NCI-H510A treated with DMSO at 0.1 percent for 48 hours (cell line): ENCODE measurements at places on chromosomes 5 and 9.

DNA sequence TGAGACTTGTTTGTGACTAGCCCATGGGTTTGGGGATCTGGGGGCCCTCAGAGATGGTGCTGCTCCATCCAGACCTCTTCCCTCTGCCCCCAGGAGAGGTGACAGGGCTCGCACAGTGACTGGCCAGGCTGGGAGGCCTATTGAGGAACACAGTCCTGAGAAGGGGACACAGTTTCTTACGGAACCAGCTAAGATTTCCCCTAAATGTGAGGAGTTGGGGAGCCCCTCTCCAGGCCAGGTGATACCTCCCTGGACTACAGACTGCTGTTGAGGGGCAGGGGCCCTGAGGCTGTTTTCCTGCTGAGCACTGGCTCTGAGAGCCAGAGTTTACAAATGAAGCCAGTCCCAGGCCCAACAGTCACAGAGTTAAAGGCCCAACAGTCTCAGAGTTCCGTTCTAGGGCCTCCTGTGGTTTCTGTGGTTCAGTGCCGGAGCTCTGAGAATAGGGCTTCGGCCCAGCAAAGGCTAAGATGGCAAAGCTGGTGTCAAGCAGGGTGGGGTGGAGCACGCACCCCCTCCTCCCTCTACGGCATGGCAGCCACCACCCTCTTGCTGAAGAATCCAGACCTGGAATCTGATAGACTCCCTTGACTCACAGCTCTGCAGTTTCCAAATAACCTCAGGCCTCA is 1.1 kb upstream of the SEMA4D start:
- no peak for DNase-seq

- no peak for DNase-seq
Measured at GRCh38 chr5:96816411-96816939, 8.7 kb upstream of the ERAP1 start.

DNA sequence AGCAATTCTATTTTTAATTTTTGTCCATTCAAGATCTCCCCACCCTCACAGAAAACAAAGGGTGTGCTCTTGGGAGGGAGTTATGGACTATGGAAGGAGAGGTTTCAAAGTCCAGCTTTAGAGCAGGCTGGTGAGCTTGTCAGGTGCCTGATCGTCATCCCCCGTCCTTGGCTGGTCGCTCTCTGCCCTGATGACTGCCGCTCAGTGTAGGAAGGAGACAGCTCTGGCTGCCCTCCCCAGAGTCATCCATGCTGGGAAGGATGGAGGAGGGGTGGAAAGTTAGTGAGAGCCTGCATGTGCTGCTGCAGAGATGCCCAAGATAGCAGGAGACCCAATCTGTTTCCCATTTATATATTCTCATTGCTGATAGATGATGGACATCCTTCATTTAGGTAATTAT is 96.6 kb downstream of the NLN start:
- no peak for DNase-seq

DNA sequence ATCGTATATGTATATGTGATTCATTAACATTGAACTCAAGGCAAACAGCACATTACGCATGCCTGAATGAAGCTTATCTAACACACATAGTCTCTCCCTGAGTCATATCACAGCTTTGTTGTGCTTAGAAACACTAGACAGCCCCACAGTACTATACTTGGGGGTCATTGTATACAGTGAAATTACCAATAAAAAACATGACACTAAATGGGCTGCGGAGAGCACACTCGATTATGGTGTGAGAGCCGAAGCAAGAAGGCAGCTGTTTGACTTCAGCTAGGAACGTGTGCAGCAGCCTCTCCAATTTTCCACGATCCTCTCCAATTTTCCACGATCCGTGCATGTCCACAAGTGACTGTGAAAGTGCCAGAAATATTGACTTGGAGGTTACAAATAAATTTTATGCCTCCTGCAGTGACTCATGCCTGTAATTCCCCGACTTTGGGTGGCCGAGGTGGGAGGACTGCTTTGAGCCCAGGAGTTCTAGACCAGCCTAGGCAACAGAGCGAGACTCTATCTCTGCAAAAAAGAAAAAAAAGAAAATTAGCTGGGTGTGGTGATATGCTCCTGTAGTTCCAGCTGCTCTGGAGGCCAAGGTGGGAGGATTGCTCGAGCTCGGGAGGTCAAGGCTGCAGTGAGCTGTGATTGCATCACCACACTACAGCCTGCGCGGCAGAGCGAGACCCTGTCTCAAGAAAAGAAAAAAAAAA is 102.4 kb downstream of the DAPK1 start:
- DNase-seq: no peak

- no peak for DNase-seq
Measured at GRCh38 chr9:20394969-20395368, 227.3 kb downstream of the MLLT3 start.

- no peak for DNase-seq
Measured at GRCh38 chr9:34797367-34797766, 87.4 kb upstream of the CCL21 start.

DNA sequence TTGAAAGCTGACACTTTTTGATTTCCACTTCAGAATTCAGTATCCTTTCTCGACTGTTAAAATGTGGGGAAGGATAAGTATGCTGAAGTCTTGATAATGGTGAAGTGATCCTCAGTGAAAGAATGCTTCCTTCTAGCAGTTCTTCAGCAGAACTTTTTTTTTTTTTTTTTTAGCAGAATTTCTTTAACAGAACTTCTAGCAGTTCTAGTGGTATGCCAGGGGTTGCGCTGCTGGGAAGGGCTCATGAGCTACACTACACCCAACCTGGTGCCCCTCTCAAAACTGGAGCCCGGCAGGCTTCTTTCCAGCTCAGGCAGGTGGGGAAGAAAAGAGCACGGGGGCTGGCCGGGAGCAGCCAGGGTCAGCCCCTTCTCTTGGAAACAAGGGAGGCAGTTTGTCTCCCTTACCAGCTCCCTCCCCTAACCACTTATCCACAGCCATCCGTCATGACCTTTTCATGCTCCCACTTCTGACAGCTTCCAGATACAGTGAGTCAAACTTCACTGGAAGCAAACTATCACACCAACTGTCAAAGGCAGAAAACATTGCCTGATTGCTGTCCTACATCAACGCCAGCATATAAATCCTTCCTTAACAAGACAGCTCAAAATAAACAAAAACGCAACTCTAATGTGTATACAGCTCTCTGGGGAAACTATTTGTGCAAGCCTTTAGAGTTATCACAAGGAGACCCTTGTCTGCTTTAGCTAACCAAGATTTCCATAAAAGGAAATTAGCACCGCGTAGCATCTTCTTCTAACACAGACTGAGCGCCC is 211.5 kb downstream of the GAPVD1 start:
- peak; percentile 46 for DNase-seq

- DNase-seq: peak; percentile 79
Measured at GRCh38 chr5:139104577-139105276, 93.4 kb downstream of the SIL1 start.

DNA sequence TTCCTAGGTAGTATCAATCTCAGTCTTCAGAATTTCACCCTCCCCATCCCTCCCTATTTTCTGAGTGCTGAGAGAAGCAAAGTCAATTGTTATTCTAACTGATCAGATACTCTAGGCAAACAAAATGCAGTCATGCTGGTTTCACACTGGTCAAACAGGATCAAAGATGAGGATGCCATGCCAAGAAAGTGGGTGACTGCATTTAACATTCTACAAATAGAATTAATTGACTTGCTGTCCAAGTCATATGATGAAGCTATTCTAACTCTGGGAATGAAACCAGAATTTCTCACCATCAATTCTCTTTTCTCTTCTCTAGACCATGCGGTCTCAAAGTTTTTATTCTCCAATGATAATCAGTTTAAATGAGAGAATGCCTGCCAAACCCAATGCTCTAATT is 112.5 kb downstream of the CTNND2 start:
- DNase-seq: no peak

DNA sequence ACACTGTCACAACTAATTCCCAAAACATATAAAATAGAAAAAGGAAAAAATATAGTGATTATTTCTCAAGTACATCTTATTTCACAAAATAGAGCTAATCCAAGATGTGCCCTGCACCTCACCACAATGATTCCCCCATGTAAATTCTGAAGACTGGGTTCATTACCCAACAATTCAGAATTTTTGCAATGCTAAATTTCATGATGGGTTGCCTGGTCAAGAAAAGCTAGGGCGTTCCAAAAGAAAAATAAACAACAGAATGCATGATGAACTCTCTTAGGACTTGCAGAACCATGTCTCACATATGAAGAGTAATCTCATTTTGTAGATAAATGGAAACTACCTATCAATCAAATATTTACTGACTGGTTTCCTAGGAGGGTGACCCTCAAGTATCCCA is 259.6 kb upstream of the NFIL3 start:
- DNase-seq: no peak

- DNase-seq: no peak
Measured at GRCh38 chr9:135277219-135278201, 190.0 kb downstream of the OLFM1 start.

- no peak for DNase-seq
Measured at GRCh38 chr5:155926031-155926430, 400.9 kb upstream of the SGCD start.

- DNase-seq: no peak
Measured at GRCh38 chr9:123131258-123131657, 97.8 kb downstream of the GPR21 start.

DNA sequence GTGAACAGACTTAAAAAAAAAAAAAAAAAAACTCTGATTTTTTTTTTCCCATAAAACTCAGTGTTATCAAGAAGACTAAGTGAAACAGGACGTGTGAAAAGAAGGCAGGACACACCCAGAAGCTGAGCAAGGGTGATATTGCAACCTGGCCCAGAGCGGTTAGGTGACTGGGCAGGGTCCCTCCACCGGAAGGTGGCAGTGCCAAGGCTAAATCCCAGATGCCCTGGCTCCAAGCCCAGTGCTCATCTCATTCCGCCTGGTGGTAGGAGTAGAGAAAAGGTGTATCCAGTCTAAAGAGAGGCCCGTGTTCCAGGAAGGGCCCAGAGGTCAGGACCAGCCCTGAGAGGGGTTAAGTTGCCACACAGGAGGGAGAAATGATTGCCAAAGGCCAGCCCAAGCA is 51.5 kb upstream of the SAP30L start:
- DNase-seq: no peak

DNA sequence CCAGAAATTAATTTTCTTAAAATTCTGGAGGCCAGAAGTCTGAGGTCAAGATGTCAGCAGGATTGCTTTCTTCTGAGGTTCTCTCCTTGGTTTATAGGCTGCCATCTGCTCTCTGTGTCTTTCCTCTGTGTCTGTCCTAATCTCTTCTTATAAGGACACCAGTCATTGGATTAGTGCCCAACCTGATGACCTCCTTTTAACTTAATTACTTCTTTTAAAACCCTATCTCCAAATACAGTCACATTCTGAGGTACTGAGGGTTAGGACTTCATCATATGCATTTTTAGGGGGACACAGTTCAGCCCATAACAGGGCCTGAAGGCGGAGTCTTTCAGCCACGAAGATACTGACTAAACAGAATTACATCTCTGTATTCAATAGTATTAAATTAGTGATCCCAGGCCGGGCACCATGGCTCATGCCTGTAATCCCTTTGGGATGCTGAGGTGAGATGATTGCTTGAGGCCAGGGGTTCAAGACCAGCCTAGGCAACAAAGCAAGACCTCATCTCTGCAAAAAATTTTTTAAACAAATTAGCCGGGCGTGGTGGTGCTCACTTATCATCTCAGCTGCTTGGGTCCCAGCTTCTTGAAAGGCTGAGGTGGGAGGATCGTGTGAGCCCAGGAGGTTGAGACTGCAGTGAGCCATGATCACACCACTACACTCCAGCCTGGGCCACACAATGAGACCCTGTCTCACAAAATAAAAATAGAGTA is 5.9 kb upstream of the RPS6 start:
- no peak for DNase-seq

GRCh38 chr9:81456431-81457006 is 232.8 kb downstream of the TLE1 start:
- no peak for DNase-seq

DNA sequence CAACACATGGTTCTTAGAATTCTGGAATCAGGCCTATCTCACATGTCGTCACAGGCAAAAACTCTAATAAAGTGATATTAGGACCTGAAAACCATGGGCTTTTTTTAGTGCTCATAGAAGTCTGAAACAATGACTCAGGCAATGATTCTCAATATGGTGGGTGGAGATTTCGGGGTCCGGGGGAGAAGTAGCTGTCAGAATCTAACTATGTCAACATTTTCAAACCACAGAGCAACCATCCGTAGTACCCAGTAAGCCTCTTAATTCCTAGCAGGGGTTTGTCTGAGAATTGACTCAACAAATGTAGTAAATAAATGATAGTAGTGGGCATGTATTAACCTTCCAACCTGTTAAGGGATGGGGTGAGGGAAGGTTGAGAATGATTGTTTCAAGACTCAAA is 2.6 kb downstream of the AMACR start:
- DNase-seq: no peak

DNA sequence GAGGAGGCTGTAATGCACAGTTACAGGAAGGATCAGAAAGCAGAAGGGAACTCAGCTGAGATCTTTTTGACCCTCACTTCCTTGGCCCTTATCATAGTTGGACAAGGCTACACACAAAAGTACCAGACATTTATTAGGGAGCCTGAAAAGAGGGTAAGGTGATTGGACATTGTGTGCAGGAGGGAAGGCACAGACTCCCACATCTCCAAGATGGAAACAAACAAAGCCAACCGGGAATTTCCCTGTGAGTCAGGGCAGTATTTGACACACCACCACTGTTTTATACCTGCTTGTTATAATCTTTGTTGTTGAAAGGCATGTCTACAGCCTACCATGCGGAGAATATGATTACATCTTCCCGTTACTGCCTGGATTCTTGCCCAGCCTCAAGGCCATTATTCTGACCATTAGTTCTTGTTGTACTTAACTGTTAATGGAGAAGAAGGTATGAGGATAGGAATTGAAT is 3.0 kb upstream of the CCNG1 start:
- no peak for DNase-seq

GRCh38 chr5:98836175-98836574 is 62.7 kb downstream of the RGMB start:
- DNase-seq: peak; percentile 3

GRCh38 chr9:89790542-89791109 is 185.8 kb downstream of the GADD45G start:
- peak; percentile 35 for DNase-seq

DNA sequence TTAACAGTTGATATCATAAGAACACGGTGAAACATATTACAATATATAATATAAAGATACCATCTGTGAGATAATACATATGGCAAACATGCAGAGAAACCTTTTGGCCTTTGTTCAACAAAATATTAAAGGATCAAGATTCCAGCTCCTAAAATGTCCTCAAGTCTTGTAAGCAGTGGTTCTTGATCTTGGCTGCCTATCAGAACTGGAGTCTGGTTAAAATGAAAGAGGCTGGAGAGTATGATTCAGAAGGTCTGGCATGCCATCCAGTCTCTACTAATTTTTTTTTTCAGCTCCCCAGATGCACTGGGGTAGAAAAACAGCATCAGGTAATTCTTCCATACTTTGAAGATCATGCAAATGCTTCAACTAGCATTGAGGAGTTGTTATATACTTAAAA is 83.2 kb downstream of the TNC start:
- DNase-seq: no peak

DNA sequence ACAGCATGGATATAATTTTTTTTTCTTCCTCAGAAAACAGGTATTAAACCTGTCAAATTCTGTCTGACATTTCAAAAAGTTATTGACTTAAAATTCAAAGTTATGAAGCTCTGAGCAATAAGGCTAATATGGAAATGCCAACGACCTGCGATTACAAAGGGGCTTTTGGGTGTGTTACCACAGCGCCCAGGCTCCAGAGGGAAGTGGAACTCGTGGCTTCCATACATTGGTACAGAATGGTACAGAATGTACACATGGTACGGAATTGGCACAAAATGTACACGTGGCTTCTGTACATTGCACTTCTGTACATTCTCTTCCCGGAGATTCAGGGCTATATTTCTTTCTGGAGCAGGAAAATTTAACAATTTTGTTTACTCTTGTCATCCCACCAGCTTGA is 225.1 kb upstream of the TBCA start:
- no peak for DNase-seq

- DNase-seq: no peak
Measured at GRCh38 chr5:106277540-106278096, 1393.1 kb downstream of the EFNA5 start.
